Inflammatory macrophage treated with lipopolysaccharide for 1 hour (primary cell): ENCODE measurements at places on chromosomes 1 and 21.

DNA sequence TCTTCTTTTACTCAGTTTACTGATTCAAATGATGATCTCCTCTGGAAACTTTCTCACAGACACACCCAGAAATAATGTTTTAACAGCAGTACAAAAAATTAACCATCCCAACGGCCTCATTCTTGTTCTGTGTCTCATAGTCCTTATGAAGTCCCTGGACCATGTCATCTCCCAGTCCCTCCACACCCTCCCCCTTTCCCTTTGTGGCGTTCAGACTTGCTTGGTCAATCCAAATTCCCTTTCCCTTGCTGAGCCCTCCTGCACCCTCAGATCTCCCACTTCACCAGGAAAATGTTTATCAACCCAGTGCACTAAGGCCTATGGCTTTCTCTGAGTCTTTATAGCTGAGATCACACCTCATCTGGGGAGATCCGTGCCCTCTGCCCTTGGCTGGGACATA lies 85.9 kb downstream of the CENPF start:
- no peak for DNase-seq

DNA sequence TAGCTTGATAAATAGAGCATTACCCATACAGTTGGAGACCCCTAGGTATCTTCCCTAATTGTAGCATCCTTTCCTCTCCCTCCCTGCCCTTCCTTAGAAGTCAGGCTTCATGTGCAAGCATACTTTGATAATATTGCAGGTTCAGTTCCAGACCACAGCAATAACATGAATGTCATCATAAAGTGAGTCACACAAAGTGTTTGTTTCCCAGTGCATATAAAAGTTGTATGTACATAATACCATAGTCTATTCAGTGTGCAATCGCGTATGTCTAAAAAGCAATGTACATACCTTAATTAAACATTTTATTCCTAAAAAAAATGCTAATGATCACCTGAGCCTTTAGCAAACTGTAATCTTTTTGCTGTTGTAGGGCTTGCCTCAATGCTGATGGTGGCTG lies 33.4 kb upstream of the KAZN start:
- DNase-seq: no peak

DNA sequence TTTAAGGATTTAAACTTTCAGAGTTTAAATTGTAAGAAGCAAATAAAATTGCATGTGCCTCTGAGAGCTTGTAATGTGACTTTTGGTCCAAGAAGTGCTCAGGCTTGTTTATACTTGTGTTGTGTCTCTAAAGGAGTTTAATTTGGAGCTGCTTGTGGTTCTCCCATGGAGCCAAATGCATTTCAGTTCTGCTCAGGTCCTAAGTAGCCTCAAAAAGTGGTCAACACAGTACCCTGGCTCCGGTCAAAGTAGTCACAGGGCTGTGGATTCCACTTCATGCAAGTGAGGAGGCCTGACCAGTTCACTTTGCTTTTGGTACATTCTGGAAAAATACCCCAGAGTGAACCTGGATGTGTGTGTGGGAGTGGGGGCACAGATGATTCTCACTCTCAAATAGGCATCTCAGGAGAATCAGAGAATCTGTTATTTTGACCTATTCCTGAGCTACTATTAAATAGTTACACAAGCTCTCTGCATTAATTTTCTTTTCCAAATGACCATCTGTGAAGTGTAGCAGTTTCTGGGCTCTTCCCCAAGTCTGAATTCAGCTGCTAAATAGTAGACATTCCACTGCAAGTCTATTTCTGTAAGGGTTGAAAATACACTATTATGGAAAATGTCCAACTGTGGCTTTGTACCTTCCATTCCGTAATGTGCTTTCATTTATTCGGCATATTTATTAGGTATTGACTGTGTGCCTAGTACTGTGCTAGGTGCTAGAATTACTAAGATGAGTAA lies 31.7 kb upstream of the AGO1 start:
- DNase-seq: no peak

DNA sequence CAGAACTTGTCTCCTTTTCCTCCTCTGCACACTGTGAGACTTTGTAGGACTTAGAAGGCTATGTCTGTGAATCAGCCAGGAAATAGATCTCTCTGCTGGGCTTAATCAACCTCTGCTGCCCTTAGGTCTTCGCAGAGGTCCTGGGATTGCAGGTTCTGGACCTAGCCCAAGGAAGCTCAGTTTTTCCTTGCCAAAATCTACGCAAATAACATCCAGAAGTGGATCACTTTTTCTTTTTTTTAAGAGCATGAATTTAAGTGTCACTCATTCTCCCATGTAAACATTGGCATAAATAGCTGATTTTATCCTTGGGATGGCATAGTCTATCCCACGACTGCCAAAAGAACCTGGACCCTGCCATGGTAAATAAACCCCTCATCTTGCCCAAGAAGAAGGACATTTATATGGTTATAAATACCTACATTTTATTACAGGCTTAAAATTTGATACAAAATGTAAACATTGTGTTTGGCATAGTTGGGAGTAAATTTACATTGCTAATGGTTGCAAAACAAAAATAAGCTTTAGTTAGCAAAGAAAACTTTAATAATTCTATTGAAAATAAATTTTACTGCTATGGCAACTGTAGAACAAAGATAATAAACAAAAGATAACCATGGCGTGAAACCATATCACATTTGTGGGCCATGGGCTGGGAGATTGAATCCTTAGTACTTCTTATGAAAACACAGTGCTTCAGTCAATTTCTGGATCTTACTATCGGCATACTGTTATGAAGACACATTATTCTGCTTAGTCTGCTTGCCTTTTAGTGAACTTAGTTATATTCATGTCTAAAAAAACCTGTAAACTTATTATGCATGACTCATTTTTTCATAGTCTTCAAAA lies 24.5 kb upstream of the DISC1 start:
- DNase-seq: no peak

DNA sequence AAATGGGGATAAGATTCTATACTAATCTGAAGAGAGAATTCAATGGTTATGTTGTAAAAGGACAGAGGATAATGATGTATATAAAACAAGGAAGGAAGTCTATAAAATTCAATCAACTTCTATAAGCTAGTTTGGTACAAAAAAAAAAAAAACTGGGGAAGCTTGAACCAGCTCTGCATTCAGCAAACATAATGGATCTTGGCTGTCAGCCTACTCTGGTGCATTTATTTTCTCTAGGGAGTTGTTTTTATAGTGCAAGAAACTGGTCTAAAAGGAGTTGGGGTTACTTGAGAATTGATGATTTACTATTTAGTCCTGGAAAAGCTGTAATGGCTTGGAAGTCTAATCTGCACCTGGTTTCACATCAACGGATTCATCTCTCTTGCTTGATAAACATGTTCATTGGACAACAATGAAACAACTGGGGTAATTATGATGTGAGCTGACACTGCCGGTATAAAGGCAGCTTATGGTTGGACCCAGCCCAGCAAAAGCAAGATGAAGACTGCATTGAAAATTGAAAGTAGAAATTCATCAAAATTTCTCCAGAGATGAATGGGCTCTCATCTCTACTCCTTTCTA lies 199.4 kb upstream of the NRIP1 start:
- DNase-seq: no peak

DNA sequence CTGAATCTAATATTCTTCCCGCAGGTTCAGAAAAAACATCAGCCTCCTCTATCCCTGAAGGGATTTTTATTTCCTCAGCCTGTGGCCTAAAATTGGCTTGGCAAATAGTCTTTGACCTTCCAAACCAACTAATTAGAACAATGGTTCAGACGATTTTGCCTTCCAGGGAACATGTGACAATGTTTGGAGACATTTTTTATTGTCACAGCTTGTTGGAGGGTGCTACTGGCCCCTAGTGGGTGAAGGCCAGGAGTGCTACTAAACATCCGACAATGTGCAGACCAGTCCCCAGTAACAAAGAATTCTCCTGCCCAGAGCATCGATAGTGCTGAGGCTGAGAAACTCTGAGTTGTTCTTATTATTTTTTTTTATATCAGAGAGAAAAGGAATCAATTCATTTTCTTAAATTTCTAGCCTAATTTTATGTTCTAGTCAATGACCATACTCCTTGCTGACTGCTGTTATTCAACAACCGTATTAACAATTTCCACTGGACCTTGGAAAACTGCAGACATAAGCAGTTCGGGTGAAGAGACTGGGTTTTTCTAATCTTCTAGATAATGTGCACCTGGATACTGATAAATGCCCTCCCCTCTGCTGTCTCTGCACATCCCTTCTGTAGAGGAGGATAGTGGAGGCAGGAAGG lies 280.7 kb downstream of the LMX1A start:
- DNase-seq: no peak
